ENCODE measurements at places on chromosomes 2 and 18.

- DNase-seq: no peak
These were observed 3.3 kb downstream of the PDCD1 start for GRCh38 chr2:241855245-241855887.

GRCh38 chr18:67331857-67332256, 184.7 kb downstream of the DSEL start:
- DNase-seq: no peak

GRCh38 chr2:219947575-219947974, 320.1 kb downstream of the SLC4A3 start:
- DNase-seq: no peak

- no peak for DNase-seq
These were observed 104.1 kb downstream of the TMEM131 start for GRCh38 chr2:97891611-97892010.

DNA sequence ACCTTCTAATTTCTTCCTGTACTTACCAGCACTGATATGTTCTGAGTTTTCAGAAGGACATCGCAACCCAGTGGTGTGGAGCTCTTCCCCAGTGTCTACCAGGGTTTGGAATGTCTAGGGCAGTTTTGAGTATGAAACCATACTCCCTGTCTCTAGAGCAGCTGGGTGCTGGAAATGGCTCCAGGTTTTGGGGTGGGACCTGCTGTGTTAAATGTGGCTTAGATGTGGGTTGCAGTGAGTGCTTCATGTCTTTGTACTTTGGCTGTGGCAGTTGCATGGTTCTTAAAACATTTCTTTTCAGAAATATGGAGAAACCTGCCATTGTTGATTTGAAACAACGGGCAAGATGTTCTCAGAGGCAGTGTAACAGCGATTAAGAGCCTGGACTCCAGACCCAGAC, 48.5 kb downstream of the ACSL3 start:
- no peak for DNase-seq

- DNase-seq: no peak
These were observed 895 bp upstream of the GLS start for GRCh38 chr2:190879474-190880377.

- DNase-seq: no peak
These were observed 728.4 kb upstream of the PKDCC start for GRCh38 chr2:41319437-41319836.

GRCh38 chr2:177698281-177698680, 305.7 kb downstream of the AGPS start:
- no peak for DNase-seq

DNA sequence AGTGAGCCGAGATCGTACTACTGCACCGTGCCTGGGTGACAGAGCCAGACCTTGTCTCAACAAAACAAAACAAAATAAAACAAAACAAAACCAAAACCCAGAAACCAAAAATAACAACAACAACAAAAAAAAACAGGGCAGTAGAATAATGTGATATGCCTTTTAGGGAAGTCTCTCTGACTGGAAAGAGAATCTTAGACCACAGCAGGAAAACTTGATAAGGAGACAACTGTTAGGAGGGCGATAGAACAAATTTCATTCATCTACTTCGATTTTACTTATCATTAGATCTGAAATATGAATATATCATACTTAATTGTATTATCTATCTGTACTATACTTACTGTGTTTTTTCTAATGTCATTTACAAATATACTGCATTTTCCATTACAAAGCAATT, 109.0 kb upstream of the CNTNAP5 start:
- DNase-seq: no peak

DNA sequence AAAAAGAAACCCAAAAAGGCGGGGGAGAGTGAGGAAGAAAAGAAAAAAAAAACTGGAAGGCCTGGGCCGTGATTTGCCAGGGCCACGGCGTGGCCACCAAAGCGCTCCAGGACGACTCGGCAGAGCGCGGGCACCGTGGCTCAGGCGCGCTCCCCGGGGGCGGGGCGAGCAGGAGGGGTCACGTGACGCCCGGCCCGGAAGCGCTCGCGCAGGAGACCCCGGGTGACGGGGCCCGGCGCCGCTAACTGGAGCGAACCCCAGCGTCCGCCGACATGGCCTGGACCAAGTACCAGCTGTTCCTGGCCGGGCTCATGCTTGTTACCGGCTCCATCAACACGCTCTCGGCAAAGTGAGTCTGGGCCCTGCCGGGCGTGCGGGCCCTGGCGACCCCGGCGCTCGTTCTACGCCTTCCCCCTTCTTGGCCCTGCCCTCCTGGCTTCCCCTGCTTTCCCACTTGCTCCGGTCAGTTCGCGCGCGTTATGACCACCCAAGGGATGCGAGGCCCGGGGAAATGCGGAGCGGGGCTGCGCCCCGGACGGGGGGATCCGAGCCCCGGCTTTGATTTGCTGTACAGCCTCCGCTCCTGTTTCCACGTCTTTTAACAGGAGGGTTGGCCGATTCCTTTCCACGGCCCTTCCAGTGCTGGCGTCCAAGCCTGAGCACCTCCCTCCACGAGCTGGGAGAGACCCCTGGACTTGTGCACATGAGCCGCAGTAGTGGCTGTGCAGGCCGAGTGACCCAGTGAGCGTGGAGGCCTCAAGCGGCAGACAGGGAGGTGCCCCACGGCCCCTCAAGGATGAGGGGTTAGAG, at the start of gene SLC35F6:
TSS of gene SLC35F6 (plus strand) at position 207 of the 810 bp plus-strand sequence. CDS start at position 273, 66 bp downstream.
- peak; percentile 88 for DNase-seq

- DNase-seq: no peak
These were observed 112.0 kb downstream of the VIT start for GRCh38 chr2:36808386-36809068.

DNA sequence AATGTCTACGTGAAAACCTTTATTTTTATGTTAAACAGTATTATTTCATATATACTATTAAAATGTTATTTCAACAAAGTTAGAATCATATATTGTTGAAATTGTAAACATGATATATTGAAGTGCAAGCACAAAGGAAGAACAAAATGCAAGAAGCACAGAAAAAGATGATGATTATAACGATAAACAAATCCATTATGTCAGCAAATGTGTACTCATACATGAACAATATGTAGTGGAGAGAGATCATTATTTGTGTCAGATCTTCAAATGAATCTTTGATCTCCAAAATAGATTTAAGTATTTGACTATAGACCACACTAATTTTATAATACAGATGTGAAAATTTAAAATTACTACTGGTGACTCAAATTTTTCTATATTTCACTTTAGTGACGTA, 1104.4 kb upstream of the CRIM1 start:
- DNase-seq: no peak

- no peak for DNase-seq
These were observed 209.2 kb downstream of the ZNF407 start for GRCh38 chr18:74806700-74807416.

DNA sequence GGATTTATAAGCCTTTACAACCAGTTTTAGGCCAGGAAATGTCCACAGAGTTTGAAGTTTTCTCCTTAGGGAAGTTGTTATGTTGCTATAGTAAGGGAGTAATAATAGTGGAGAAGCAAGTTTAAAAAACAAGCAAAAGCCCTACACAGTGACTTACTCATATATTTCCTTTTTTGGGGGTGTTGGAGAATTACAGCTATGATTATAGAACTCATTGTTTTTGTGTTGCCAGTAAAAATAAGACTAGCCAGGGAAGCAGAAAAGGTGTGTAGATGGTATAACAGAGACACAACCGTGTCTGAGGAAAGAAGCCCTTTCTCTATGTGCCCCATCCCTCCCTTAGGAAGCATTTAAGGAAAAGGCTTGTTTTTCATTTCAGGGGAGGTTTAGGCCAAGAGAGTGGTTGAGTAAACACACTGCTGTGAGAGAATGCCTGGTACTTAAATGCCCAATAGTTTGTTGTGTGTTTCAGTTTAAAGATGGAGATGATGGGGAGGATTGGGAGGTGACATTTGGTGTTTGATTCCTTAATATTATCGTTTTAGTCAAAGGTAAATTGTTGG, 2.3 kb downstream of the VAPA start:
- DNase-seq: no peak

- DNase-seq: no peak
These were observed 41.8 kb downstream of the CERKL start for GRCh38 chr2:181614874-181615638.

DNA sequence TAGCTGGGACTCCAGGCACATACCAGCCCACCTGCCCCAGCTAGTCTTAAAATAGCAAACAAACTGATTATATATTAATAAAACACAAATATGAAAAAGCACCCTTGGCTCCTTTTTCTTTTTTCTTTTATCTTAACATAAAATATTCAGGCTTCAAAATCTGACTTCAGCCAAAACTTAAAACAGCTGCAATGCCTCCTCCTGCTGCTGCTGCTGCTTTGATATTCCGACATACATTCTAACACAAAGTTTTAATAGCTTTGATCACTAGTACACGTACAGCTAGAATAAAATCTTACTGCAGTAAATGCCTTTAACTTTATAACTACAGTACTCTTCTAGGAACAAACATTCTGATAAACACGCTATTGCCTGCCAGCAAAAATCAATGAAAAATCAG, 71.4 kb upstream of the RNU4ATAC start:
- DNase-seq: no peak

- no peak for DNase-seq
These were observed 597.3 kb downstream of the ERBB4 start for GRCh38 chr2:211941216-211941747.

DNA sequence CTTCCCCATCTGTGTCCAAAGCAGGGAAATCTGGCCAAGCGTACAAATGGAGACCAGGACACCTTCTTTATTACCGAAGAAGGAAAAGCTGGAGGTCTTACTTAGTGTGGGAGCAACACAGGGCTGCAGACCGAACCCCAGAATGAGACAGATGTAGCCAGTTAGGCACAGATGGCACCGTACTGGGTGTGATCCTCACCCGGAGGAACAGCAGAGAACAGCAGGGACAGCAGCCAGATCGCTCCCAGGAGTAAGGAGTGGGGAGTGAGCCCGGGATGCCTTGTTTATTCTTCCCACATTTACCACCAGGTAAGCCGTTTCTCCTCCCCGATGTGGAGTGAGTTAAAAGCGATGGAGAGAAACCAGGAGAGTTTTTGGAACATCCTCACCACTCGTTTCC, 150.7 kb upstream of the SPRED2 start:
- DNase-seq: no peak

GRCh38 chr2:143553261-143553660, 424.0 kb downstream of the ARHGAP15 start:
- DNase-seq: no peak

DNA sequence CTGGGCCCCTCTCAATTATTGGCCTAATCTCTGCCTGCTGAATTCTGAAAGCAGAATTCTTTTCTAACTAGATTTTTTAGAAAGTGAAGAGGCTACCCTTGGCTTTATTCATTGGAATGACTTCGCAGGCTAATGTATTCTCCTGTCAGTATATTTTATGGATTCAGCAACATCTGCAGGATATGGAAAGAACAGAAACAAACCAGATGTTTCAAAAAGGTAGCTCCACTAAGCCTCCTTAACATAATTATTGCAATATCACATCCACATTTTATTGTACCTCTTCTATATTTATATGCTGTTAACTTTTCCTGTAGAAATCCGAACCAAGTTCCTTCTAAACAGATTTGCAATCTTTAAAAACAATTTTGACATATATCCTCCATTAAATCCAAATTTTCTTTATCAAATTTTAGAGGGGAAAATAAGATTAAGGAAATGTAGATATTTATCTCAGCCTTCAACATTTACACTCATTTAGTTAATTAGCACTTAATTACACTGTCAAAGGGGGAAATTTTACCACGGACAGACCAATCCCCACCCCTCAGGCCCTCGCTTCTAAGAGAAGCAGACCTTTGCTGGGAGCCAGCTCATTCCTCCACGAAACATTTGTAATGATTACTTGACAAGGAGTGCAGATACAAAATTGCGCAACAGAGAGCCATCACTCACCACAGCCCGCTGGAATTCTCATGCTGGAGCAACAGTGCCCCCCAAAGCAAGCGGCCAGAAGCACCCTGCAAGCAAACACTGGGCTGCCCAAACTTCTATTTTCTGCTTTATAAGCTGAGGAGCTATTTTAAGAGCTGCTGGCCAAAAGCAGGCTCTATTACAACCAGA, 253.4 kb downstream of the ETAA1 start:
- DNase-seq: no peak

DNA sequence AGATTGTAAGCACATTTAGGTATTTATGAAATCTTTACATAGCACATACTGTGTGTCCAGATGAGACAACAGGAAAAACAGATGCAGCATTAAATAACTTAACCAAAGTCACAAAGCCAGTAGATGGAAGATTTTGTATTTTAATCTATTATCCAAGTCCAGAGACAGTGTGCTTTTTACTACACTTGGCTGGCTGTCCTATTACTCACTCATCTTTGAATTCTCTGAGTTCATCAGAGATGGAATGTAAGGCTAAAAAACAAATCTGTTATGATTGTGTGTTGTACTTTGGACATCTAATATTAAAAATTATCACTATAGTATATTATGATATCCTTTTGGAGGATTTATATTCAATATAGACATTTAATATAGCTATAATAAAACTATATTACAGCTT, 1189.4 kb downstream of the DSC3 start:
- DNase-seq: no peak

DNA sequence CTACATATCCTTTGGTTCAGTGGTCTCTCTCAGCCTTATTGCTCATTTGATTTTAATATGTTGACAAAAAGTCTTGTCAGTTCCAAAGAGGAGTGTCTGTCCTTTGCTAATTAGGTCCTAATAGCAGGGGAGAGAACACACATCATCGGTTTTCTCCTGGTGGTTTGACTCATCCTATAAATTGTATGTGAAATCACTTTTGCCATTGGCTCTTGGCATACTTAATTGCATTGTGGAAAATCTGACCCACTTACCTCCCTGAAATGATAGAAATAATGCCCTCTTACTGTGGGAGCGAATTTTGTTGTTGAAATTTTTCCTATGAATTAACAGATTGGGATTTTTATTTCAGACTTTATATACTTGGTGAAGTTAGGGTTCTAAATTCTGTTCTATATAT, 58.3 kb downstream of the MTCL1 start:
- no peak for DNase-seq

- DNase-seq: no peak
These were observed 6.8 kb upstream of the PCARE start for GRCh38 chr2:29080886-29081743.

DNA sequence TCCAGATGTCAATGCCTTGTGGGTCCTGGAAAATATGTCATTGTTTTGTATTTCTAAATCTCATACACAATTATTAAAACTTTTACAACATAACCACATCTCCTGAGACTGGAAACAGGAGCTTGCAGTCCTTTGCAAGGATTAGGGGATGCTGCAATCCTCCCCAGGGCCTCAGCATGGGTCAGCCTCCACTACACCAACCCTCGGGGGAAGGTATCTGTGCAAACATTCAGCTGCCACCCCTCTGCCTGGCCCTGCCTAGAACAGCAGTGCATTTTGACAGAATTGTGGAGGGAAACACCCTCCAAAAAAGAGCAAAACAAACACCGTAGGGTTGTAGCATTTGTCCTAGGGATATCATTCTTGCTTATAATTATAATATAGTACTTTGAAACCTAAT, 4.2 kb upstream of the UPP2 start:
- no peak for DNase-seq

DNA sequence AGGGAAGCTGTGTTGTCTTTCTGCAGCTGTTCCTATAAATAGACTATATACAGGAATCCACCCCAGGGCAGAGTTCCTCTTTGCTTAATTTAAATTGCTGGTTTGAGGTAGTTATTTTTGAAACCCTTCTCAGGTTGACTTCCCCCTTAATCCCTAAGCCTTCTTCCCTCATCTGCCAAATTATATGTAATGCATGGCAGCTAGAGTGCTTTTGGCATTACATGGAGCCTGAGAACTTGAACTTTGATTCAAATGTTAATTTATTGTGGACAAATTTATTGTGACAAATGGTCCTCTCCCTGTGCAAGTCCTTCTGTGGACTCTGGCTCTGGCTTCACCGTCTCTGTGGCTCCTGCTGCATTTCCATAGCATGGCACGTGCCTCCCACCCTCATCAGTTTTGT, 29.2 kb downstream of the MYO1B start:
- DNase-seq: no peak

- DNase-seq: no peak
These were observed 77.5 kb upstream of the ASB18 start for GRCh38 chr2:236341721-236342120.
